ENCODE measurements at places on chromosomes 12 and 14.

DNA sequence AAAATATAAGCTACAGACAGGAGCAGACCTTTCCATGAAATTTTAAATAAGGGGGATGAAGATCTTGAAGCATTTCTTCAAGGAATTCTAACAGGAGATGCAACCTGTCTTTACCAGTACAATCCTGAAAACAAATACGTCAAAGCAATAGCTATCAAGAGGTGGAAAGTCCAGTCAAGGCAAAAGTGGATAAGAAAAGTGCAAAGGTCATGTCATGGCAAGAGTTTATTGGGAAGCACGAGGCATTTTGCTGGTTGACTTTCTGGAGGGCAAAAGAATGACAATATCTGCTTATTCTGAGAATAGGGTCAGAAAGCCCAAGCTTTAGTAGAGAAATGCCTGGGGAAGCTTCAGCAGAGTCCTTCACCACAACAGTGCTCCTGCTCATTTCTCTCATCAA is 34.3 kb upstream of the PRB4 start:
- H3K4me3 ChIP-seq: no peak overlapping the region
- H3K27me3 ChIP-seq: no peaks in the 10 kb centered on the region
- H3K36me3 ChIP-seq: peaks cover 2% of the 10 kb centered on the region
- no peaks in the 10 kb centered on the region for H3K4me1 ChIP-seq
- H3K27ac ChIP-seq: no peak overlapping the region

DNA sequence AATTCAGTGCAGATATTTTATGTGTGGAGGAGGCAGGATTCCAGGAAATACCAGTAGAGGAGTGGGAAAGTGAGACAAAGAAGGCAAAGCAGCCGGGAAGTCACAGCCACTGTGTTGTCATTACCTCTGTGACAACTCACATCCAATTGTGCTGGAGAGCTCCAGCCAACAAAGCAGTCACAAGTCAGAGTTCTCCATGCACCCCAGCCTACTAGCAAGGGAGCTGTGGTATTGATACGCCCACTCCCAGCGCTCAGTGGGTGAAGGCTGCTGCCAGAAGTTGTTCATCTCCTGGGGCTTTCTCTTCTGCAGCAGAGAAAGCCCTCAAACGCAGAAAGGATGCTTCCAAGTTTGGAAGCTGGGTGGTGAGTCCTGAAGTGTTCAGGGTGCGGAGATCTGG is 93.9 kb downstream of the DICER1 start:
- peaks cover 4% of the 10 kb centered on the region for H3K27me3 ChIP-seq
- no peaks in the 10 kb centered on the region for H3K36me3 ChIP-seq
- no peak overlapping the region for H3K4me3 ChIP-seq

DNA sequence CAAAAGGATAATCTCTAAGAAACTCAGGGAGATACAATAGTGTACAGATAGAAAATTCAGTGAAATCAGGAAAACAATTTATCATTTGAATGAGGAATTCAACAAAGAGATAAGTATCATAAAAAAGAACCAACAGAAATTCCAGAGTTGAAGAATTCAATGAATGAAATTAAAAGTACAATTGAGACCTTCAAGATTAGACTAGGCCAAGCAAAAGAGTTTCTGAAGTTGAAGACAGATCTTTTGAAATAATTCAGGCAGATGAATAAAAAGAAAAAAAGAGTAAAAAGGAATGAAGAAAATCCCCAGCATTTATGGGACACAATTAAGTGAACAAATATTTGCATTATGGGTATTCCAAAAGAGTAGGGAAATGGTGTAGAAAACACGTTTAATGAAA is 412.6 kb downstream of the TMEM121 start:
- H3K27me3 ChIP-seq: peaks cover 5% of the 10 kb centered on the region
- no peak overlapping the region for H3K27ac ChIP-seq
- no peaks in the 10 kb centered on the region for H3K4me1 ChIP-seq
- no peak overlapping the region for H3K4me3 ChIP-seq

GRCh38 chr12:45186762-45187161 is 29.1 kb upstream of the ANO6 start:
- H3K4me1 ChIP-seq: peaks cover 4% of the 10 kb centered on the region
- no peak overlapping the region for H3K27ac ChIP-seq
- H3K4me3 ChIP-seq: no peak overlapping the region
- H3K36me3 ChIP-seq: peaks cover 5% of the 10 kb centered on the region

DNA sequence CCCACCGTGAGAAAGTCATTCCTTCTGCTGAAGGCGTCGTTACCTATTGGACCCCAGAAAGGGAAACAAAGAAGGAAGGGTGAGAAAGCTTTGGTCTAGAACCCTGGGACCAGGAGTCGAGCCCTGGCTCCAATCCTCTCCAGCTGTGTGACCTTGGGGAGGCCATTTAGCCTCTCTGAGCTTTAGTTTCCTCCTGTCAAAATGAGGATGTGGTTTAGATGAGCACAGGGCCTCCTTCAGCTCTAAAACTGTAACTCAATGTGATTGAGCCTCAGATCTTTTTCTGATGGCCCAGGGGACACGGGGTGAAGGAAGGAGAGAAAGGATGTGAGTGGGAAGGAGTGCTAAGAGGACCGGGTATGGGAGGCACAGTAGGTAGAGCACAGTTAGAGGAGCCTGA is 7.7 kb downstream of the JDP2 start:
- H3K27me3 ChIP-seq: peaks cover 3% of the 10 kb centered on the region
- peaks cover 2% of the 10 kb centered on the region for H3K4me1 ChIP-seq
- H3K27ac ChIP-seq: no peak overlapping the region
- DNase-seq: no peak

- H3K27me3 ChIP-seq: no peaks in the 10 kb centered on the region
- no peaks in the 10 kb centered on the region for H3K4me1 ChIP-seq
- DNase-seq: no peak
- H3K4me3 ChIP-seq: no peak overlapping the region
- no peaks in the 10 kb centered on the region for H3K36me3 ChIP-seq
These were observed 87.9 kb upstream of the PRICKLE1 start for GRCh38 chr12:42677461-42677860.
